ENCODE measurements at places on chromosomes 1 and 21.

DNA sequence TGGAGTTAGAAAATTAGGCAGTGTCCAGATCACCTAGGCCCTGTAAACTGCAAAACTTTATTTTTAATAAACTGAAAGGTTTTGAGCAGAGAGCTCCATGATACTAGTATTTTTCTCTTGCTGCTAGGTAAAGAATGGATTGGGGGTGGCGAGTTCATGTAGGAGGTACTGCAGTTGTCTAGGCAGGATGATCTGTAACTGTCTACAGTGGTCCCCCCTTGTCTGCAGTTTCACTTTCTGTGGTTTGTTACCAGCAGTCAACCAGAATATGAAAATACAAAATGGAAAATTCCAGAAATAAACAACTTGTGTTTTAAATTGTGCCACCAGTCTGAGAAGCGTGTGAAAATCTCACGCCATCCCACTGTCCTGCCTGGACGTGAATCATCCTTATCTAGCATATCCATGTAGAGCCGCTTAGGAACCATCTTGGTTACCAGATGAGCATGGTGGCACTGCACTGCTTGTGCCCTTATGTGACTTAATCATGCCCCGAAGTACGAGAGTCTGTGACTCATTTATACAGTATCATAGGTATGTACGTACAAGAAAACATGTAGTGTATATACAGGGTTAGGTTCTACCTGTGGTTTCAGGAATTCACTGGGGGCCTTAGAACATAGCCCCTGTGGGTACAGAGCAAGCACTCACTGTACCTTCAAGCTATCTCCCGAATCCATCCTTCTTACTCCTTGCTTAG is 94.2 kb downstream of the AHCTF1 start:
- DNase-seq: peak; percentile 19

DNA sequence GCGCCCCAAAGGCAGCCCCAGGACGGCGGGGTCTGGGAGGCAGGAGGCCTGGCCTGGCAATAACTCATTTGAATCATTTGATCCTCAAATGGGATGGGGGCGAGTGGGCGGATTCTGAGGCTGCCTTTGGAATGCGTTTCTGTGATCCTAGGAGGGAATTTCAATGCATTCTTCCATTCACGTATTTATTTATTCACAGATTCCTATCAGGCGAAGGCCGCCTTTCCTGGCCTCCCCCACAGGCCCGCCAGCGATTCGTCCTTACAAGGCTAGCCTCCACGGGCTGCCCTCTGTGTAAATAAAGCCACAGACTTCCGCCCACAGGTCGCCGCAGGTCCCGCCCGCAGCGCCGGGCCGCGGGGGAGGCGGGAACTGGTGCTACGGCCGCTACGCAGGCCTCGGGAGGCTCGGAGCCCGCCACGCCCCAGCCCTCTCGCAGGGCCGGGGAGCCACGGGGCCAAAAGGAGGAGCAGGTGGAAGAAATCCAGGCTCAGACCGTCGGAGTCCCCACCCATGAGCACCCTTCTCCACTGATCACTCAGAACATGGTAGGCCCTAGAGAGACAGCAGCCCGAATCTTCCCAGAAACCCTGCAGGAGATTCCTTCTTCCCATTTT is 31.3 kb upstream of the JUN start:
- DNase-seq: peak; percentile 63

DNA sequence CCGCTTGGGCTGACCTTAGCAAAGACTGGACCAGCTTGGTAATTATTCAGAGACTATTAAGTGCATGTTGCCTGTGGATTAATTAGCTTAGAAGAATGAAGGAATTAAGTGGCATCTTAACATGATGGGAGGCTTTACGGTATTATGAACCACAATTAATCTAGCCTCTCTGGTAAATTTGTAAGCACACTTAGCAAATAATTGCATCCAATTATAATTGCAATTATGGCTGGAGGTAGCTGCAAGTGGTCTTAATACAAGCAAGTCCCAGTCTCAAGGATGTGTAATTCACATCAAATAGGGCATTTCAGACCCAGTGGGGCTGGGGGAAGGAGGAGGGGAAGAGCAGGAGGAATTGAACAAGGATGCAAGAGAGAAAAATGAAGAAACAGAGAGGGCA is 151.6 kb downstream of the CNIH3 start:
- no peak for DNase-seq

DNA sequence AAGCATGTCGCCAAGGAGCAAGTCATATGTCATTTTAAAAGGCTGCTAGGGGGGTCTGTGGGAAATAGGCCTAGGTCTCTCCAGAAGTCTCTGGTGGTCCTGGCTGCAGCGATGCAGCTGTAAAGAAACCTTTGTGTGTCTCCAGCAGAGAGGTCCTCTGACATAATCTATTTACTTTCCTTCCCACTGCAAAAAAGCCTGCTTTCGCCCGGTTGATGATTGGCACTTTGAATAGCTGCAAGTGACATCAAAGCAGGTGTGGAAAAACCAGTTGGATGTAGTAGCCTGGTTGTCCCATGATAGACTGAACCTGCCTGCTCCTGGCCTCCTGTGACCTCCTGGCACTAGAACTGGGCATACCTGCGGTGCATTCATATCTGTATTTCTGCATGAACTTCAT is 13.8 kb downstream of the RASSF5 start:
- no peak for DNase-seq

- DNase-seq: no peak
Observed at GRCh38 chr1:181919542-181919941, 142.0 kb downstream of the ZNF648 start.

DNA sequence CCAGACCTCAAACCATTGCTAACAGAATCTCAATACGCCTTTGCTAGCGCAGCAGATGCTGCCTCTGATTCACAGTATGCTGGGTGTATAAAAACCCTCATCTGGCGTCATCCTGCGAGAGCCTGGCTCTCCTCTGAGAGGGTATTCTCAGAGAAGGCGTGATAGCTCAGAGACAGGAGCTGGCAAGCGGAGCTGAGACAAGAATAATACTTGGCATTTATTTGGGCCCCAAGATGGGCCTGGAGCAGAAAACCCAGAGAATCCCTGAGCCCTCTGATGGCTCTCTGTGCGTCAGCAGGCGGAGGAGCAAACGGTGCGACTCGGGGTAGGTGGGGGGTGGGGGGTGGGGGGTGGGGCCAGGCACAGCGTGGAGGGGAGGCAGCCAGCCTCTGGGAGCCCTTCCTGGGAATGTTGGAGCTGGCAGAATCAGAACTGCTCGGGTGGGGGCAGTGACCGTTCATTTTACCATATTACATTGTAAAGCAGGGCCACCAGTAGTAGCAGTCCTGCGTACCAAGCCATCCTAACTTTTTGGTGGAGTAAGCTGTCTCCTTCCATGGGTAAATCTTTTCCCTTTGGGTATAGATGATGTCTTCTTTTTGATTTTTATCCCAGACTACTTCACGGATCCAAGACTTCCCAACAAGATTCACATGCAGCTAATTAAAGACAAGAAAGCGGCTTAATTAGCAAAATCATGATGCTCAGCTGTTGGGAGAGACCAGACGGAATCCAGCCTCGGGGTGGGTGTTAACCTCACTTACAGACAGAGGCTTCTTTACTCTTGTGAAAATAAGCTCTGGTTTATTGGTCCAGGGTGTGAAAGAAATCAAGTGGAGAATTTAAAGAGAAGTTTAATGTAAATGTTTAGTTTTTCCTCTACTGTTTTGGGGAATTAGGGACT is 7.1 kb downstream of the RIIAD1 start:
- DNase-seq: no peak

- DNase-seq: no peak
Observed at GRCh38 chr1:21955058-21955457, 17.9 kb upstream of the HSPG2 start.

DNA sequence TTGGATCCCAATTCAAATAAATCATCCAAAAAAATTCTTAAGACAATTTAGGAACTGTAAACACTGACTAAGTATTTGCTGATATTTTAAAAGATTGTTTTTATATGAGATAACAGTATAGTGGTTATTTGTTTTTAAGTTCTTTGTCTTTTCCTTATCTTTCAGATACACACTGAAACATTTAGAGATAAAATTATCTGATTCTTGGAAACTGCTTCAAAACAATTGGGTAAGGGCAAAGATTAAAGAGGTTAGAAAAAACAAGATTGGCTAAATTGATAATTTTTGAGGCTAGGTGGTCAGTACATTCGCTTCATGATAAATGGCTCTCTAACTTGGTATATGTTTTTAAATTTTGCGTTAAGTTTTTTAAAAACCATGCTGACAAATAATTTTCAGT is 117.3 kb downstream of the PSMG1 start:
- DNase-seq: no peak

DNA sequence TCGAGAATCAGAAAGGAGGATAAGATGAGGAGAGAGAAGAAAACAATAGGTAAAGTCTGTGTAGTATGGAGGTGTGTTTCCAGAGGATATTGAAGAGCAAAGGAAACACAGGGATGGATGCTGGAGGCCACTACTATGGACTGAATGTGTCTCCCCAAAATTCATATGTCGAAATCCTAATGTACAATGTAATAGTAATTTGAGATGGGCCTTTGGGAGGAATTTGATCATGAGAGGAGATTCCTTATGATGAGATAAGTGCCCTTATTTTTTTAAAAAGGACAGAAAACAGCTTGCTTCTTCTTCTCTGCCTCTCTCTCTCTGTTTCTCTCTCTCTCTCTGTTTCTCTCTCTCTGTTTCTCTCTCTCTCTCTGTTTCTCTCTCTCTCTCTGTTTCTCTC is 602.2 kb upstream of the ADAMTS5 start:
- no peak for DNase-seq

DNA sequence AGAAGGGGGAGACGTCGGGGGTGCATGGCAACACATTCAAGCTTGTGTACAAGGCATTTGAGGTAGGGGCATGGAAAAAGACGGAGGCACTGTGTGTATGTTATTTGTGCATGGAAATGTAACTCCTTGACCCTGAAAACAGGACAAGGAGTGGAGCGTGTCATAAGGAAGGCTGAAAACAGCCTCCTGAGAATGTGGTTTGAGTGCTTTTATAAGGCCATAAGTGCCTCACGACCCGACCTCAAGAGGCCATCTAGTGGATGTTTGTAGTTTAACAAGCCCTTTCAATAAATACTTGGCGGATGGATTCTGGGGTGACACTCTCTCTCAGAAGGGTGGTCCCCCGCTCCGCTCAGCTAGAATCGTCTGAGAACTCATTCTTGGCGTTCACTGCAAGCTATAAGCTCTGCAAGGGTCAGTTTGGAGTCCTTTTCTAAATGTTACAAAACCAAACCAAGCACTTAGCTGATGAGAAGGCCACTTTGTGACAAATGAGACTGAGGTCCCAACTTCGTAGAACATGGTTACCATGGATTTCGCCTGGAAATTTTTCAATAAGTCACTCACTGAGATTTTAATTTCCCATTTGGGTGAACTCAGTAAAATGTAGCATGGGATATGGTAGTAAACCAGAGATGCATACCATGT is 38.8 kb upstream of the CLCA4 start:
- DNase-seq: peak; percentile 54

DNA sequence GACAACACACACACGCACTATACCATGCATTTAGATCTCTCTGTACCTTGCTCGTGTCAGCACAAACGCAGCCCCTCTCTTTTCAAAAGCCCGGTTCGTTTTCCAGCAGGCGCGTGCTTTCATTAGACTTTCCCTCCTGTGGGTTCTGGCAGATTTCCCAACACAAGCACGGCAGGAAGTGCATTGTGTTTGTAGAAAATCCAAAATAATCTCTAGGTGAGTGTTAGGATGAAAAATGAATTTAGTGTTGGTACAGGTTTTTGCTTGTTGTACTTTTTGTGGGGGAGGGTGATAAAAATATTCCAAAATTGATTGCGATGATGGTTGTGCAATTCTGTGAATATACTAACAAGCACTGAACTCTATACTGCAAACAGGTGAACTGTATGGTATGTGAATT is 54.1 kb upstream of the POFUT2 start:
- no peak for DNase-seq

DNA sequence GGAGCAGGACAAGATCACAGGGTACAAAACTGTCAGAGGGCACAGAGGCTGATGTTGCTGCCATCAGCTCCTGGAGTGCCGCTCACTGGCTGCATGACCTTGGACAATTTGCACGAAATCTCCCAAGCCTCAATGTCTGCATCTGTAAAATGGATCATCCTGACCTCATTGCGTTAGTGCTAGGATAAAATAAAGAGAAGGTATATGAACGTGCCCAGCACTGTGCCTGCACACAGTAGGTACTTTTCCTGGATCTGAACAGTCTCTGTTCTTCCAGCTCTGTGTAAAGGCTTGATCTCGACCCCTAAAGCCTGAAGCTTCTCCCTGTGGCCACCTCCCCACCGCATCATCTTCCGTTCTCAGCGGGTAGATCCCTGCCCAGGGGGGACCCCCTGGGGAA is 12.9 kb downstream of the TNFRSF1B start:
- no peak for DNase-seq

- no peak for DNase-seq
Observed at GRCh38 chr1:47663286-47663685, 225.4 kb downstream of the FOXD2 start.

- peak; percentile 21 for DNase-seq
Observed at GRCh38 chr1:229136822-229137221, 134.1 kb upstream of the RAB4A start.

DNA sequence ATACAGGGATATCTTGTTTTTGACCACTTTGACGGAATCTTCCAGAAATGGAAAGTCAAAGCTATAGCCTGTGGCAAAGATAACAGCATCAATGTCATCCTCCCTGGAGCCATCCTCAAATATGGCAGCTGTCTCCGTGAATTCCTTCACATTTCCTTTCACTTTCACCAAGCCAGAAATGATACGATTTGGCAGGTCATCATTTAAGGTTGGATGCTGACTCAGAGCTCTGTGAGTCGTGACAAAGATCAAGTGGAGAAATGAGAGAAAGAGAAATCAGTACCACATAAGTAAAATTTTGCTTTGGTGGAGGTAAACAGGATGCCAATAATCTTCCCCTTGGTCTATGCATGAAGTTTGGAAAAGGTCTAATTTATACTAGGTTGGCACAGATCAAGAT is 23.9 kb downstream of the FMO5 start:
- no peak for DNase-seq

DNA sequence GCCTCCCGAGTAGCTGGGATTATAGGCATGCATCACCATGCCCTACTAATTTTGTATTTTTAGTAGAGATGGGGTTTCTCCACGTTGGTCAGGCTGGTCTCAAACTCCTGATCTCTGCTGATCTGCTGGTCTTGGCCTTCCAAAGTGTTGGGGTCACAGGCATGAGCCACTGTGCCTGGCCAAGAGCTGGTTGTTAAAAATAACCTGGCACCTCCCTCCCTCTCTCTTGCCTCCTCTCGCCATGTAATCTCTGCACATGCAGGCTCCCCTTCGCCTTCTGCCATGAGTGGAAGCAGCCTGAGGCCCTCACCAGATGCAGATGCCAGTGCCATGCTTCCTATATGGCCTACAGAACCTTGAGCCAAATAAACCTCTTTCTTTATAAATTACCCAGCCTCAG is 74.7 kb upstream of the TLR5 start:
- no peak for DNase-seq

GRCh38 chr1:208369658-208370057 is 125.5 kb upstream of the PLXNA2 start:
- DNase-seq: no peak

GRCh38 chr1:78483903-78484302 is 6.9 kb upstream of the PTGFR start:
- no peak for DNase-seq

GRCh38 chr1:207440626-207441025 is 13.5 kb upstream of the CR2 start:
- DNase-seq: no peak

GRCh38 chr1:119462964-119463363 is 44.0 kb upstream of the HSD3B1 start:
- no peak for DNase-seq

Measured in NAMALWA (cell line).